Activated T-cell treated with anti-CD3 and anti-CD28 coated beads for 1 hour (primary cell): ENCODE measurements at places on chromosomes 16 and 17.

- DNase-seq, result no peak
Measured at GRCh38 chr17:41505007-41505808, at the start of gene KRT13. KRT13 (minus strand) TSS chr17:41505612; CDS start chr17:41505550, 62 bp downstream.

- DNase-seq, result no peak
Measured at GRCh38 chr16:15857724-15858560, 1.1 kb upstream of the MYH11 start.

GRCh38 chr17:38400286-38400685, 28.0 kb upstream of the ARHGAP23 start:
- DNase-seq, result no peak

- DNase-seq, result no peak
Measured at GRCh38 chr17:50176559-50177357, 11.0 kb downstream of the SGCA start.

DNA sequence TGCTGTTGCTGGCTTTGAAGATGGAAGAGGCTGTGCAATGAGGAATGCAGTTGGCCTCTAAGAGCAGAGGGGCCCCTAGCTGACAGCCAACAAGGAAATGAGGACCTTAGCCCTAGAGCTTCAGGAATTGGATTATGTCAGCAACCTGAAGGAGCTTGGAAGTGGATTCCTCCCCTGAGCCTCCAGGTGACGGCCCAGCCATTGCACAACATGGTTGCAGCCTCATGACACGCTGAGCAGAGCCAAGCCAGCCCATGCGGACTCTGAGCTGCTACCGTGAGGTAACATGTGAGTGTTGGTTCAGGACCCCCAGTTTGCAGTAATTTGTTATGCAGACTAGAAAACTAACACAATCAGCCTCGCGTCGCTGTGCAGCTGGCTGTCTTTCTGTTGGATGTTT, 20.2 kb downstream of the CCDC42 start:
- DNase-seq, result no peak

- no peak for DNase-seq
Measured at GRCh38 chr17:19948116-19948943, 29.3 kb downstream of the AKAP10 start.

DNA sequence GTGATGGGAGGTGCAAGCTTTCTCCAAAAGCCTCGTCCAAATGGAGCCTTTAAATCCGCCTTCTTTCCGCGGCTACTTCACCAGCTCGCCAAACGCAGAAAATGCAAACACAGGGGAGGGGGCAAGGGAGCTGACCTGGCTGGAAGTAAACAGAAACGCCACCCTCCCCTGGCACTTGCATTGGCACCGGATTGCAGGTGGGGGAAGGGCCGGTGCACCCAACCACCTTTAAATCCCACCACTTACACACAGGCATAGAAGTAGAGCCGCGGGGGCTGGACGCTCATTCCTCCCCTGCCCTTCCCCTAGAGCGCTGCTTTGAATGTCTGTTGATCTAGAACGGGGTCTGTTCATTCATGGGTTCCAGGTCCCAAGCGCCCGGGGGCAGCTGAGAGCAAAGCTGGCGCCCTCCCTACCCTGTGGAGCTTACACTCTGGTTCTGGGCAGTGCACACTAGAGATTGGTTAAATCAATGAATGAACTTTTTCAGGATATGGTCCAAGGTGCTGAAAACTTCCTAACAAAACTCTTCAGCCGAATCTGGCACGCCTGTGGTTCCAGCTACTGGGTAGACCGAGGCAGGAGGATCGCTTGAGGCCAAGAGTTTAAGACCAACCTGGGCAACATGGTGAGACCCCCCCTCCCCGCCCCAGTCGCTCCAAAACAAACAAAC, 920 bp upstream of the ZCCHC14 start:
- no peak for DNase-seq
